ENCODE measurements at places on chromosomes 6 and 20.

DNA sequence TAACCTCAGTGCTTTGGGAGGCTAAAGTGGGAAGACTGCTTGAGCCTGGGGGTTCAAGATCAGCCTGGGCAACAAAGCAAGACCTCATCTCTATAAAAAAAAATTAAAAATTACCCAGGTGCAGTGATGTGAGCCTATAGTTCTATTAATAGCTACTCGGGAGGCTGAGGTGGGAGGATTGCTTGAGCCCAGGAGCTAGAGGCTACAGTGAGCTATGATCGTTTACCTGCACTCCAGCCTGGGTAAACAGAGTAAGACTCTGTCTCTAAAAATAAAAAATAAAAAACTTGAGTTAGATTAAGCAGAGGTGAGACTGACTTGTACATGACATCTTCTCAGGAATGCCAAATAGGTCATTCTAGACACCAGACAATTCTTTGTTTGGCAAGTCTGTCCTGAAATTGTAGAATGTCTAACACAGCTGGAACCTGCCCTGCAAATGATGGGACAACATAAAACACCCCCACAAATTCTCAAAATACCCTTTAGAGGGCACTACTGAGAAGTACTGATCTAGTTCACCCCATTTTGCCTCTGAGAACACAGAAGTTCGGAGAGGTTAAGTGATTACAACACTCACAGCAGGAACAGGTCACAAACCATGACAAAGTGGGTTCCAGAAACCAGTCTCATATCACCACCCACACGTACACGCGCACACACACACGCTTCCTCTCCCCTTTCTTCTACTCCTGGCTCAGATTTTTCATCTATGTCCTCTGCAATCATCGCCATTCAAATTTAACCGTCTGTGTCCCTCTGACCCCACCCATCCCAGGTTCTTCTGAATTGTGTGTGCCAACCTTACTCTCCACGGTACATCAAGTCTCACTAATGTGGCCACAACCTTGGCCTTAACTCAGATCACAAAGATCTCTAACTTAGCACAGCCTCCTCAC is 38.3 kb downstream of the ARHGAP18 start:
- no peak for DNase-seq

DNA sequence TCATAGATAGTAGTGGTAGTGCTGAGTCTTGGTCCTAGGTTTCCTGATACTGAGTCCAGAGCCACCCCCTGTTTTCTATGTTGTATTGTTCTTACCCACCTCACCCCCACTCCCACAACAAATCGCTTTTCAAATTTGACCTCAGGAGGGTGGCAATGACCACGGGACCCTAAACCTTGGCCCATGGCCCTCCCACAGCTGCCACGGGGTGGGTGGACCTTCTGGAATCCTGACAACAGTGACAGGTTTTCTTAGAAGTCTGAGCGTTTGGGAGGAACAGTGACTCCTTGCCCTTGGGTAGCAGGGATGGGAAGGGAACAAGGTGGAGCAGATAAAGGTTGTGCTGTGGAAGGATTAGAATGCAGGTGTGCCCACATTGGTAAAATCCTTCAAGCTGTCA is 36.9 kb downstream of the TGM3 start:
- no peak for DNase-seq

GRCh38 chr20:62885896-62886708 is 24.5 kb upstream of the TCFL5 start:
- no peak for DNase-seq

- DNase-seq = no peak
Measured at GRCh38 chr6:26270486-26270861, 94.5 kb upstream of the BTN3A2 start.

DNA sequence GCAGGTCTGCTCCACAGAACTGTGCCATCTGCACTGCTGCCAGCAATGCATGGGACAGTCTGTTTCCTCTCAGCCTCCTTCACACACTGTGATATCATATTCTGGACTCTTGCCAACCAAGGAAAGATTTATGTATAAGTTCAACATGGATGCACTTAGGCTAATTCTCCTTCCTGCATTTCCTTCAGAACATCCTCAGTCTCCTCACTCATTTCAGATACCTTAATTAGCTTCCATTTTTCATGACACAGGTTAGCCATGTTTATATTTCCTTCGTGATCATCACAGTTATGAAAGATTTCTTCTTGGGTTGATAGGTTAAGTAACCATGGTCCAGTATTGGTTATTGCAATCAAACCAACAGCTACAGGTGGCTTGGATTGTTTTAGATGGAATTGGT is 46.4 kb upstream of the DDR1 start:
- DNase-seq = no peak

- no peak for DNase-seq
Measured at GRCh38 chr6:45260696-45261095, 67.4 kb upstream of the RUNX2 start.

GRCh38 chr20:62818592-62819493 is 2.0 kb downstream of the COL9A3 start:
- no peak for DNase-seq

- no peak for DNase-seq
Measured at GRCh38 chr20:53245574-53245973, 273.4 kb downstream of the TSHZ2 start.

GRCh38 chr20:577167-577791 is 32.8 kb downstream of the TCF15 start:
- DNase-seq = no peak

DNA sequence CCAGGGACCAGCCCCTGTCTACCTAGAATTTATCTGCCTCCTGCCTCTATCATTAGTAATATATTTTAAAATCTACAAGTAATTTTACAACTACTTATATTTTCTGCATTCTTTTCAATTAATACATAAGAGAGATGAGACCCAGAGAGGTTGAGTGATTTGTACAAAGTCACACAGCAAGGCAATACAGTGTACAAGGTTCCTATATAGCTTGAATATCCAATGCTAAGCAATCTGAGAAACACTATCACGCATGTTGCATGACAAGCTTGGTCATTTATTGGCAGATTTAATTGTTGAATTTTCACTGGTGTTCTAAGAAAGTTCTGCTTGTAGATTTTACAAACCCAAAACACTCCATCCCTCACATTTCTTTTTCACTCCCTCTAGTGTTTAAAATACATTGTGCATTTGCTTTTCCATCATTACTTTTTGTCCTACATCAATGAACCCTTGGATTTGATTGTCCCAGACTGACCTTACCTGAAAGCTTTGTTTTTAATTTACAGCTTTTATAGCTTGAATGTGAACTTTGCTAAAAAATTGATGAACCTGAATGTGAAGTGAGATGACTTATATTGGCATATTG is 520.9 kb upstream of the CITED2 start:
- no peak for DNase-seq

DNA sequence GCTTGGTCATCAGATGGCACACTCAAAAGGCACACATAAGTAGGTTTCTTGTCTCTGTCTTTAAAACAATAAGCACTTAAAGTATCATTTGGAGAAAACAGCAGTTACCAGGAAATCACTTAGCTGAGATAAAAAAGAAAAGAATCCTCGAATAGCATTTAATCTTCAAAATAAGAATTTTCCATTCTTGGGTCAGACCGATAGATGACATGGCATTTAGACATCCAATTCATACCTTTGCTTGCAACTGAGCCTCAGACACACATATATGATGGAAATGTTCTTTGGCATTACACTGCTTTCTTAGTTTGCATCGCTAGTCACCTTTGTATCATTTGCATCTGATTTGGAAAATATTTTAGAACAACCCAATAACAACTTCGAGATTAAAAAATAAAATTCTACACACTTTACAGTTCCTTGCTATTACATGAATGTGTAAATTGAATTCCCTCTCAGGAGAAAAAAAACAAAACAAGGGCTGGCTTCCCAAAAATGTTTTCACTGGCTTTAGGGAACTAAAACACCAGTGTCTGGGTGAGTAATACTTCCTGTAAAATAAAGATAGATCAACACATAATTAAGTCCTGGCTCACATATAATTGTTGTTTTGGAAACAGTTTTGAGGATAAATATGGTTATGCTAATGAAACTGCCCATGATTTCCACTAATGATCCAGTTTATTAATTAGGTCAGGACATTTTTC is 1.3 kb upstream of the RNF217 start:
- DNase-seq = no peak

DNA sequence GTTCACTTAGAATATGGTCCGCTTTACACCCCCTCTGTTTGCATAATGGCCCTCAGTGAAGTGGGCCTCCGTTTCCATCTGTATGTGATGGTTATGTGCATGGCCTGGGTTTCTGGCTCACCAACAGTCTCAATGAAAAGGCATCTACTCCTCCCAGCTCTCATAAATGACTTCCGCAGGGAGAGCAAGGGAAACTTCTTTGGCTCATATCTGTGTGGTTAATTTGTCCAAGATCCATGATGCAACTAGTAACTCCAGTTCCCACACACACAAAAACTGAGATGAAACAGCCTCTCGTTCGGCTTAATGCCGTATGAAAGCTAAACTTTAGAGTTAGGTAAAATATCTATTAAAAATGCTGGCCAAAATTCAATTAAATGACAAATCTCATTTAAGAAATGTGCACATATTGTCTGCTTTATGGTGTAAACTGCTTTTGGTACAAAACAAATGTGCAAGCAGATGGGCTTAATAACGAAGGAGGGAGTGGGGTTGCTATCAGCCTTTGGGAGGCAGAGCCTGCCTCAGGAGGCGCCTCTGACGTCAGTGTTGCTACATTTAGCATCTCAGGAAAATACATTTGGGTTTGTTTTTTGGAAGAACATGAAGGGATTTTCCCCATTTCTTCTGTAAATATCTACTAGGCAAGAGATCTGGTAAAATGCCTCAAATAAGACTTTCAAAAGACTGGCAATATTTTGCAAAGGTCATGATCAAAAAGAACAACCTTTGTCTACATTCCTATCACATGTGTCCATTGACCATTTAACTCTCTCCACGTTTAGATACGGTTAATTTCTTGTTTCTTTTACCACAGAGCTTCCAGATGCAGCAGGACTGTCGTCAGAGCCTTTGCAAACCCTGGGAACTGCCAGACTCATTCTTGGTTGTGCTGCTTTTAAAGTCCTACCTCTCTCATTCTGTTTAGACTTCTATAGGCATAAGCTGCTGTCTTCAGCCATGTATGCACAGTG is 96.8 kb downstream of the ARMC2 start:
- DNase-seq = peak; percentile 84

GRCh38 chr6:121848523-121849255 is 413.2 kb downstream of the GJA1 start:
- DNase-seq = no peak

GRCh38 chr6:16216501-16217155 is 21.8 kb upstream of the GMPR start:
- peak; percentile 56 for DNase-seq

- no peak for DNase-seq
Measured at GRCh38 chr20:32281711-32282110, 4.3 kb downstream of the KIF3B start.

DNA sequence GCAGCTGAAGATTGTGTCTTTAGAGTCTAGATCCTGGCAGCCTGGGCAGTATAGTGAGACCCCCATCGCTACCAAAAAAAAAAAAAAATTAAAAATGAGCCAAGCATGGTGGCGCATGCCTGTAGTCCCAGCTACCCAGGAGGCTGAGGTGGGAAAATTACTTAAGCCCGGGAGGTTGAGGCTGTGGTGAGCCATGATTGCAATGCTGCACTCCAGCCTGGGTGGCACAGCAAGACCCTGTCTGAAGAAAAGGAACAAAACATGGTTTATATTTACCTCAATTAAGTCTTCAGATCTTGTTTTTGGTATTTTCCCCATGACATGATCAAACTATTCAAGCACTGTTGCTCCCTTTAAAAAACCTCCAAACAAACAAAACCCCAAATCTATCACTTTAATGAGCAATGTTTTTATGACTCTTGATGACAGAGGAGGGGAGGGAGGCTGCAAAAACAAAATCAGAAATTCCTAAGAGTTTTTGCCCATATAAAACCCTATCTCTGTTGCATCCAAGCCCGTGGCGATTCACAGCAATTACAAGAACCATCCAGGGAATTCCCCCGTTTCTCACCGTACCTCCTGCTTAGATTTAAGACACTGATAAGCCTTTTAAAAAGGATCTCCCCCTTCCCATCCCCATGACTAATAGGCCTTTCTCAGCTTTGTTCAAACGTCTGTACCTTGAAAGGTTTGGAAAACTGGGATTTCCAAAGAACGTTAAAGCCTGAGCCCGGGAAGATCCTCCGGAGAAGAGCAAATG is 259.9 kb downstream of the BMP7 start:
- no peak for DNase-seq

DNA sequence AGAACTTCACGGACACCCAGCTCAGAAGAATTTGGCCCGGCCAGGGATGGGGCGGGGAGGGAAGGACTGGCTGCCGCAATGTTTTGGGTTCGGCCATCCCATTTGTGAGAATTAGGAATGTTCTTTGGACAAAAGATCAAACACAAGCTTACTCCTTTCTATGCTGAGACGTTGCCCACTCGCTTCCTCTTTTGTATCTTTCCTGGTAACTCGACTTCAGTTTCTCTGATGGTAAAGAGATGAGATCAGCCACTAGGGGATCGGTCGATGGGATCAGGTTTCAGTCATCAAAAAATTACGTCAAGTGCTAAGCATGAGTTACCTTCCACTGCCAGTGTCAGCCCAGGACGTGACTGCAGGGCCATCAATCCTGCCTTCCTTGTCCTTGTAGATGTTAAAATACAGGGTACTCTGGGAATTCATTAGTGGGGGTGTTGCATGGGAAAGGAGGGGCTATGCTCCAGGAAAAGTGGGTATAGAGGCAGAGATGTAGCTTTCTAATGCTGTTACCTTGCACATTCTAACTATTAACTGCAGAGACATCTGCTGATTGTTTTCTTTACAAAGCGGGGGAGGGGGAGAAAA is 190.2 kb downstream of the TSHZ2 start:
- DNase-seq = peak; percentile 62

DNA sequence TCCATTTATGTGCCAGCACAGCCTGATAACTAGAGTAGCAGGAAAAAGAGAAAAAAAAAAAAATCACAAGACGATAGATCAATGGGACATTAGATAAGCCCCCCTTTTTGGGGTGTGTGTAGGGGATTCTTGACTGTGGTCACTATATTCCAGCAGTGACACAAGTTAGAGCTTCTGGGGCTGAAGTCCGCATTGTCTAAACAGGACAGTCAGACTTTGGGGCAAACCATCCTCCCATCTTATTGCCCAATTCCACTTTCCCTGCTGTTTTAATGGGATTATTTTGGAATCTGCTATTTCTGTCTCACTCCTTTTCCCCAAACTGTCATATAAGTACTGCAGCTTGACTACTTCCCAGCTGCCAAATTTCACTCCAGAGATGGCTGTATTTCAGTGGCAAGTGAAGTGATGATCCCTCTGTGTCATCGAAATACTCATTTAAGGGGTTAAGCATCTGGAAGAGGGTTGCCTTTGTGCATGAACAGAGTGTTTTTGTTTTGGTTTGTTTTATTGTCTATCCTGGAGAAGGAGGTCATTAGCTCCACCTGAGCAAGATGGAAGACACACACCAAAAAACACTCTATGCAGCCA is 182.5 kb downstream of the ATXN1 start:
- DNase-seq = no peak

GRCh38 chr20:45055056-45055455 is 45.9 kb downstream of the KCNS1 start:
- DNase-seq = no peak

DNA sequence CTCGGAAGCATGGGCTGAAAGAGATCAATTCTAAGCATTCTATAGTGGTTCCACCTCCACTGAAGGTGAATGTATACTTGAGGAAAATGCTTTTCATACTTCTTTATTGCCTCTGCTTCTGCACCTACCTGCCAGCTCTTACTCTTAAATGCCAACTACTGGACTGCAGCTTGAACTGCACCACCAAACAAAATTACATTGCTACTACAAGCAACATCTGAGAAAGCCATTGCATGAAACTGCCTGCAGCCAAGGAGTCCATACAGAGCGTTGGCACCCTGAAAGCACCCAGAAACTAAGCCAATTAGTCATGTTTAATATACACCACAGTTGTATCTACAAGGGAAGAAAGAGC is 440.9 kb downstream of the BTBD3 start:
- no peak for DNase-seq
